NCI-H510A treated with DMSO at 0.1 percent for 48 hours (cell line): ENCODE measurements at places on chromosomes 2 and 18.
A peak's percentile ranks its signal among the peaks of the same experiment; 100 is the strongest.

GRCh38 chr18:24629921-24630320 lies 169.5 kb downstream of the HRH4 start:
- no peak for DNase-seq

DNA sequence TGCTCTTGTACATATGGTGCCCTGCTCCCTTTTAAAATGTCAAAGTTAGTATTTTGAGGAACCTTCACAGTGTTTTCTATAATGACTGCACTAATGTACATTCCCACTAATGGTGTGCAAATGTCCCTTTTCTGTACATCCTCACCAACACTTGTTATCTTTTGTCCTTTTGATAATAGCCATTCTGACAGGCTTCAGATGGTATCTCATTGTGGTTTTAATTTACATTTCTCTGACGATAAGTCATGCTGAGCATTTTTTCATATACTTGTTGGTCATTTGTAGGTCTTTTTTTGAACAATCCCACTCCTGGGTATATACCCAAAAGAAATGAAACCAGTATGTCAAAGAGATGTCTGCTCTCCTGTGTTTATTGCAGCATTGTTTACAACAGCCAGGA lies 268.3 kb downstream of the FBXO15 start:
- DNase-seq: no peak

DNA sequence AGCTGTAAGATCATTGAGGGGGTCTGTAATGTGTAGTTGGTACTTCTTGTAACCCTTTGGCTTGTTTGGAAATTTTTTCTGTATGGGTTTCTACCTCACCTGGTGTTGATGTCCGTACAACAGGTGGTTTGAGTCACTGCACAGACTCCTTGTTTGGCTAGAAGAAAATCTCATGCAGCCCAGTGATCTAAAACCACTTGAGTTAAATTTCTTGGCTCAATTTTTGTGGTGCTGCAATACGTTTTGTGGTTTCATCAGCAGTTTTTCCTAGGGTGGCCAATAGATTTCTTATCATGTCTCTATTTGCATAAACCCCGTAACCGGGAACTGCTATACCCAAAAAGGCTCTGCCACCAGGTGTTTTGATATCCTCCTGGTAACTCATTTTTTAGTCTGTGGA lies 43.4 kb downstream of the CERS6 start:
- no peak for DNase-seq

DNA sequence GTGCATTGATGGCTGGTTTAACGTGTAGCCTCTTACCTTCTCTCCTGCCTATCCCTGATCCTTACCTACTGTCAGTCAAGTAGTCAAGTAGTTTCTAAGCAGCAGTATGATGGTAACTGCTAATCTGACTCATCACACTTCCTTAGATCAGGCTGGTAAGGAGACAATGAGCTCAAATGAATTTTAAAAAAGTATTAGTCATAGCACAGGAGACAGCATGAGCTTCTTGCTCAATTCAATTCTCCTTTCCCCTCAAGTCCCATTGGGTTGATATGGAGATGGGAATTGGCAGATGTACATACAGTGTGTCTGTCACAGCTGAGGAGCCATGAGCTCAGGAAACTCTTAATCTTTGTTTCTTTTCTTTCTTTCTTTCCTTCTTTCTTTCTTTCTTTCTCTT lies 799.7 kb downstream of the LRP1B start:
- DNase-seq: no peak

GRCh38 chr2:225381609-225382008 lies 17.9 kb upstream of the NYAP2 start:
- no peak for DNase-seq

DNA sequence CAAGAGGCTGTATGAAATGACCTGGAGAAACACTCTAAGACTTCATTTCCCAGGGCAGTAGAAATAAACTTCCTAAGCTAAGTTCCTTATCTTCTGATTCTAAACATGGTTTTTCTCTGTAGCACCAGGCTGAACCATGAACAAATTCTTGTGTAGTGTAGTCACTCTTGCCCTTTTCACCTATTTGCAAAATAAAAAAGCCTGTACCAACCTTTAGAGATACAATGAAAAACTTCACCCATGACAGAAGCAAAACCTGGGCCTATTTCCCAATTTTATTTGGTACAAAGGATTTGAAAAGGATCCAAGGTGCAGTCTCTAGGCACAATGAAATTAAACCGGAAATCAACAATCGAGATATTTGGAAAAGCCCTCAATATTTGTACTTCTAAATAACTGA lies 43.6 kb downstream of the POLR1A start:
- no peak for DNase-seq

GRCh38 chr2:197813093-197813787 lies 8.8 kb downstream of the PLCL1 start:
- peak; percentile 6 for DNase-seq

GRCh38 chr18:68724021-68724420 lies 9.1 kb upstream of the TMX3 start:
- no peak for DNase-seq

DNA sequence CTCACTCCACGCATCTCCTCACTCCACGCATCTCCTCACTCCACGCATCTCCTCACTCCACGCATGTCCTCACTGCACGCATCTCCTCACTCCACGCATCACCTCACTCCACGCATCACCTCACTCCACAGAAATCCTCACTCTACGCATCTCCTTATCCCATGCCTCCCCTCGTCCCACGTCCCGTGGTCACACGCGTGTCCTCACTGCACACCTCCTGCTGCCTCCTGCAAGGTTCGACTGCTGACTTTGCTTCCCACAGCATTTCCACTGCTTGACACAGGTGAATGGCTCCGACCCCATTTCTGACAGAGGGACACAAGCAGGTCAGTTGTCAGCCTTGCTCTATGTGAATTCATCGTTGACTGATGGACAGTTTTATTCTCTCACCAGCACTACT lies 103.0 kb downstream of the USP40 start:
- no peak for DNase-seq

DNA sequence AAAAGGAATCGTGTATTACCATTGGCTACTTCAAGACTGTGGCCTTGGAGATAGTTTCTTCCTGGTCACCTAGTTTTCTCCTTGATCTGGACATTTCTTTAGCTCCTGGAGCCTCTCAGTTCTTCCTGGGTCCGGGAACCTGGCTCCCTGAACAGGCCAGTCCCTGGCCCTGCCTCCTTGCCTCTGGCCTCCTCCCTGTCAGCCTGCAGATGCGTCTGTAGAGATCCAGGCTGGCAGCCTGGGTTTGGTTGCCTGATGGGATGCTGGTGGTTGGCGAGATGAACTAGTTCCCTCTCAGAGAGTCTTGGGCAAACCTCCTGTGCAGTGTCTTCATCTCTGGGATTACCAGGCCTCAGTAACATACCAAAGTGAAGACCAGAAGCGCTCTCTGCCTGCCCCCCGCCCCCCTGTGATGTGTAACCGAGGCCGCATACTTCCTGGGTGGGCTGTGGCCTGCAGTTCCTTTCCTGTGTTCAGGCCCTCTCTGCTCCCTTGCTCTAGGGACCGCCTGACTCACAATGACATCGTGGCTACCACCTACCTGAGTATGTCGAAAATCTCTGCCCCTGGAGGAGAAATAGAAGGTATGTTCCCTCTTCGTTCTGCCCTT lies 85.4 kb downstream of the DYSF start:
- DNase-seq: no peak

DNA sequence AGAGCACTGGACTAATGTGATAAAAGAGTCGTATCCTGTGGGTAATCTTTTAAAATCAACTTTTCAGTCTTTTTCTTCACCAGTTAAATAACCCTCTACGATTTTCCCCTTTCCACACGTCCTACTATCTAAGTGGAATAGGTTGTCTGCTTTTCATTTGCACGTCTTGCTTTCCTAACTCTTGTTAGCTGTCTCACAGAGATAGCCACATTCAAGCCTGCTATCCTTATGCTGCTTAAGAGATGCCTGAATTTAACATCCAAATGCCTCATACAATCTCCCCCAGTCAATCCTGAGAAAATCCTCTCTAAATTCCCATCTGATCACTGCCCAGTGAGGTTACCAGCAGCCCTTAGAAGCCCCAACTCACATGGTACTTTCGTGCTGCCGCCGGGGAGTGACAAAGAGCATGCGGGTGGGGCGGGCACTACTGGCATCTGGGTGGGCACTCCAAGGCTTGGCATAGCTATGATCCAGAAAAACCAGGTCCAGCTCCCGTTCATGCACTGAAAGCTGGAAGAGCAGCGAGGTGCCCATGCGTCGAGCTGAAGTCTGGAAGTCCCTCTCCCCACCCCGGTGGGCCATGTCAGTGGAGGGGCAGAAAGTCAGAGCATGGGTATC lies 1.5 kb downstream of the KANSL3 start:
- no peak for DNase-seq

DNA sequence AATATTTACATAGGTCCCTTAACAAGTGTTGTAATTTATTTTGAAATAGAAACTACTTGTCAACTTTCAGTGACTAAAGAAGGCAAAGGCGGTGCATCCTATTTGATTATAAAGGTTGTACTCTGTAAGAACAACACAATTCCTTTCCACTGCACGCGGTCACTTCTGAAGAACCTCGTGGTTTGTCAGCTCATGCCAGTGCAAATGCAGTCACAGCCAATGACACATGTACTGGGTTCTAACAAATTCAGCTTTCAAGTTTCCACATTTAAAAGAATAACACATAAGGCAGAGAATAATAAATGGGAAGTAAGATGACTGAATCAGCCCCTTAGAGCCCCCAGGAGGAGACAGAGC lies 39.7 kb downstream of the CYB5A start:
- no peak for DNase-seq
